Body of pancreas (tissue), 4 donors: ENCODE measurements at places on chromosomes 16 and 17.

DNA sequence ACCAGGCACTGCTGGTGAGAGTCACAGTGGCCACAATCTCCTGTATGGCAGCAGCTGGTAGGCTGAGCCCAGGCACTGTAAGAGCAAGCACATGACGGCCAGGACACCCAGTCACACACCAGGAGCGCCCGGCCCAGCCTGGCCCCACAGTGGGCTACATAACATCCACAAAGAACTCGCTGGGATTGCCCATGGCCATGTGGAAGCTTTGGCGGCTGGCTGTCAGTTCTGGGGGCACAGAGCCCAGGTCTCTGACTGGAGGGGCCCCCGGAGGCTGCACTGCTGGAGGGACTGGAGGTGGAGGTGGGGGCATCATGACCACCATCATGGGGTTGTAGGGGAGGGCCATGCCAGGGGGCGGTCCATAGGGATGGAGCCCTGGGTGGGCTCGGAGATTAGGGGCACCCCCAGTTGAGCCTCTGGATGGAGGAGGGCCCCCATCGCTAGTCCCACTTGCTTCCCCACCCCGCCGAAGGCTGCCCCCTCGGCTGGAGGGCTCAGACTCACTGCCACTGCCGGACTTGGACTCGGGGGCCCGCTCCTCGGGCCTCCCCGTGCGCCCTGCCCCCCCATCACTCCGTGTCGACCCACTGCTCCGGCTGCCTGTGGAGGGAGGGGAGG lies 6.1 kb downstream of the ACADVL start:
- H3K4me1 ChIP-seq = peaks cover 35% of the 10 kb centered on the region
- no peaks in the 10 kb centered on the region for H3K27me3 ChIP-seq
- peak overlapping the region; percentile 52 for H3K27ac ChIP-seq
- H3K4me3 ChIP-seq = no peak overlapping the region
- DNase-seq = no peak

GRCh38 chr16:87702325-87702811 lies 63.4 kb downstream of the KLHDC4 start:
- no peak for DNase-seq
- peaks cover 2% of the 10 kb centered on the region for H3K36me3 ChIP-seq
- H3K27ac ChIP-seq = no peak overlapping the region
- no peak overlapping the region for H3K4me3 ChIP-seq
- H3K27me3 ChIP-seq = no peaks in the 10 kb centered on the region

DNA sequence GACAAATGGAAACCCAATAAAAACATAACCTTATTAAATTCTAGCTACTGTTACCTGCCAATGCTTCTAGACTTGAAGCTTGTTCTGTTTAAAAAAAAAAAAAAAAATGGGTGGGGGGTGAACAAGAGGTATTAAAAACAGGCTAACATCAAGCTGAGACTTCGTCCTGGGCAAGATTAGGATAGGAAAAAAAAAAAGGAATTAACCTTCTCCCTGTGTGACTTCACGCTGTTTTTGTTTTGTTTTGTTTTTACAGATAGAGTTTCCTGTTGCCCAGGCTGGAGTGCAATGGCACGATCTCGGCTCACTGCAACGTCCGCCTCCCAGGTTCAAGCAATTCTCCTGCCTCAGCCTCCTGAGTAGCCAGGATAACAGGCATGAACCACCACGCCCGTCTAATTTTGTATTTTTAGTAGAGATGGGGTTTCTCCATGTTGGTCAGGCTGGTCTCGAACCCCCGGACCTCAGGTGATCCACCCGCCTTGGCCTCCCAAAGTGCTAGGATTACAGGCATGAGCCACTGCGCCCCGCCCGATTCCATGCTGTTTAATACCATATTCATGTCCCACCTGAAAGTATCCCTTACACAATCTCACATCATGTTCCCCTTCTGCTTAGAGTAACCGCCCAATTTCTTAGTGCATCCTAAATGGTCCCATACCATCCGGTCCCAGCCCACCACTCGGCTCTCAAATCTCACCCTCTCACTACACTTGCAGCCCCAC lies 2.2 kb downstream of the USP31 start:
- no peaks in the 10 kb centered on the region for H3K27me3 ChIP-seq
- DNase-seq = no peak
- H3K4me3 ChIP-seq = no peak overlapping the region

DNA sequence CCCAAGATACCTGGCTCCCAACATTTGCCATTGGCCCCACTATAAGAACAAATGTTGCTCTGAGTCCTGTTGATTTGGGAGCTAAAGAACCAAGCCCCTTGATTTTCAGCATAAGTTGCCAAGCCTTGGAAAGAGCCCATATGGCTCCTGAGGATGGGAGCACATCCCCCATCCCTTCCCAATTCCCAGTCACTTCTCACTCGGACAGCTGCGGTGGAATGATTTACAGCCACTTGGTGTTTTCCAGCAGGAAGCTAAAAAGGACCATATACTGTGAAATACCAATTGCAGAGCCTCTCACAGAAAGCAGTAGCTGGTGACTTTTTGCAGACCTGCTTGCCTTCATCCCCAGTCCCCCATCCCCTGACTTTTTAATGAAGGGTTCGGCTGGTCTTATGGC lies 524.6 kb downstream of the GRIN2A start:
- no peak overlapping the region for H3K4me3 ChIP-seq
- H3K27ac ChIP-seq = no peak overlapping the region
- H3K36me3 ChIP-seq = no peaks in the 10 kb centered on the region
- DNase-seq = no peak
- H3K27me3 ChIP-seq = no peaks in the 10 kb centered on the region
- H3K4me1 ChIP-seq = no peaks in the 10 kb centered on the region

GRCh38 chr17:82100502-82101298 lies 2.7 kb upstream of the FASN start:
- no peaks in the 10 kb centered on the region for H3K27me3 ChIP-seq
- no peaks in the 10 kb centered on the region for H3K36me3 ChIP-seq
- no peak overlapping the region for H3K4me3 ChIP-seq
- no peak for DNase-seq
- H3K4me1 ChIP-seq = peaks cover 78% of the 10 kb centered on the region

- peaks cover 23% of the 10 kb centered on the region for H3K27me3 ChIP-seq
- peak overlapping the region; percentile 93 for H3K4me3 ChIP-seq
- no peaks in the 10 kb centered on the region for H3K36me3 ChIP-seq
- DNase-seq = peak; percentile 95
These were observed 2.0 kb downstream of the CBX4 start for GRCh38 chr17:79836972-79837887.

GRCh38 chr16:89473791-89474414 lies 16.5 kb downstream of the ANKRD11 start:
- H3K27ac ChIP-seq = no peak overlapping the region
- no peaks in the 10 kb centered on the region for H3K36me3 ChIP-seq
- no peaks in the 10 kb centered on the region for H3K27me3 ChIP-seq
- H3K4me3 ChIP-seq = no peak overlapping the region
- H3K4me1 ChIP-seq = peaks cover 74% of the 10 kb centered on the region

GRCh38 chr17:21371511-21372081 lies 4.6 kb upstream of the KCNJ12 start:
- no peak overlapping the region for H3K27ac ChIP-seq
- no peaks in the 10 kb centered on the region for H3K36me3 ChIP-seq
- H3K4me3 ChIP-seq = no peak overlapping the region

GRCh38 chr17:68255151-68255550 lies 7.3 kb downstream of the AMZ2 start:
- no peak for DNase-seq
- no peak overlapping the region for H3K27ac ChIP-seq
- H3K4me3 ChIP-seq = no peak overlapping the region
- H3K36me3 ChIP-seq = no peaks in the 10 kb centered on the region
- no peaks in the 10 kb centered on the region for H3K4me1 ChIP-seq
- H3K27me3 ChIP-seq = no peaks in the 10 kb centered on the region

DNA sequence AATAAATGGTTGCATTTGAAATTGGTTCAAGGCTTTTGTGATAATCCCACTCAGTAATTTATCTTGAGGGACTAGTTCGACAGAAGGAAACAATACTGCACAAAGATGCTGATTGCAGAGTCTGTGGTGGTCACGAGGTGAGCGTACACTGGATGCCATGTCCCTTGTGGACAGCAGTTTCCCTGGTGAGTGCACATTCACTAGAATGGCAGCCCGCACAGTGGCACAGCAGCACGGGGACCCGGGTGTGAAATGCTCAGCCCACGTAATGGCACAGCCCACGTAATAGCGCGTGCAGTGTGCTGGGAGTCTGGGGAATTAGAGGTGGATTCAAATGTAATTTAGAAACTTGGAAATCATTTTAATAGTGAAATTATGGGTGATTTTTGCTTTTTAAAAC lies 154.0 kb downstream of the LGALS9B start:
- H3K27ac ChIP-seq = no peak overlapping the region
- DNase-seq = no peak
- H3K4me3 ChIP-seq = no peak overlapping the region
- H3K36me3 ChIP-seq = no peaks in the 10 kb centered on the region
- H3K27me3 ChIP-seq = no peaks in the 10 kb centered on the region
- no peaks in the 10 kb centered on the region for H3K4me1 ChIP-seq
